NCI-H2029 (cell line): ENCODE measurements at places on chromosomes 7 and 10.

DNA sequence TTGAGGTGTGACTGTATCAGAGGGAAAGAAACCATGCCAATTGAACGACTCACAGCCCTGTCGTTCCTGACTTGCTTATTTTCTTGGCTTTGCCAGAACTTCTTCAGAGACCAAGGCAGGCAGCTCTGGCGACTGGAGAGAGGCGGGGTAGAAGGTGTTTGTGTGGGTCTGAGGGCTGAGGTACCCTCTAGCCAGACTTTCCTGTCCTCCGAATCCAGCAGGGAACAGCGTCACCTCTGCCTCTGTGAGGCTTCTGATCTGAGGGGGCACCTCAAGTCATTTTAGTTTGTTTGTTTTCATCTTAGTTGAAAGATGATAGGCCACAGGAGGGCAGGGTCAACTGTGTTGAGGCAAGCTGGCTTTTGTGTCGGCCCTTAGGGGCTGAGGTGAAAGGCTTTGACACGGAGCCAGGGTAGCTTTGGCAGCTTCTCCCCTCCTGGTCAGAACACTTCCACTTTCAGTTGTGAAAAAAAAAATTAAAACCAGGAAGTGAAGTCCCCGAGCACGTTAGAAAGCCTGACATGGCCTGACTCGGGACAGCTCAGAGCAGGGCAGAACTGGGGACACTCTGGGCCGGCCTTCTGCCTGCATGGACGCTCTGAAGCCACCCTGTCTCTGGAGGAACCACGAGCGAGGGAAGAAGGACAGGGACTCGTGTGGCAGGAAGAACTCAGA, 1.9 kb downstream of the ACSL5 start:
- peak; percentile 65 for DNase-seq

- no peak for DNase-seq
Measured at GRCh38 chr10:106384496-106384895, 780.0 kb downstream of the SORCS1 start.

DNA sequence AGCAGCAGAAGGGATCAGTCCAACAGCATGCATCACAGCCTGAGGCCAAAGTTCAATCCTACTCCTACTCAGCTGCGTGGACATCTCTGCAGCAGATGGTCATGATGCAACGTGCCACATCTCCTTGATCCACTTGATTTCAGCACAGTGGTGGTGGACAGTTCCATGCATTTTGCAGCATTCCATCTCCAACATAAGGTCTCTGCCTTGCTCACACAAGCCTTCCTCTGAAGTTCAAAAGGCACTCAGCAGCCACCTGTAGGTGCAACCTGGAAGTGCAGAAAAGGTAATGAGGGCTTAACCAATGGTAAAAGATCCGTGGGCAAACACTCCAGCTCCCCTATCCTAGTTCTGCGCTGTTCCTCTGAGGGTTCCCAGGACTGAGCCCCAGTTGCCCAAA, 57.5 kb upstream of the CHCHD3 start:
- no peak for DNase-seq

- DNase-seq = no peak
Measured at GRCh38 chr7:83738291-83738835, 89.4 kb upstream of the SEMA3E start.

GRCh38 chr10:24822590-24822989, 98.9 kb upstream of the ARHGAP21 start:
- no peak for DNase-seq
